ENCODE measurements at places on chromosomes 1 and 21. TPM values are rescaled to one million over a fixed set of nuclear protein-coding genes. Genes with fewer than 3 reads are reported as not detected.

DENND1B gene
- total RNA-seq, result 2.8 TPM

MCOLN2 gene
- 2.8 TPM for total RNA-seq

PTTG1IP gene
- 98.6 TPM for total RNA-seq

AGMAT gene
- 5.4 TPM for total RNA-seq

UBE2U gene
- not detected for total RNA-seq

BGLAP gene
- 0.46 TPM for total RNA-seq

RNPC3 gene
- 5.6 TPM for total RNA-seq

FCRL6 gene
- not detected for total RNA-seq

TFF3 gene
- not detected for total RNA-seq

FNDC5 gene
- total RNA-seq, result 0.44 TPM

TCHHL1 gene
- not detected for total RNA-seq

RIMKLA gene
- 0.84 TPM for total RNA-seq

GBP6 gene
- not detected for total RNA-seq

NEK2 gene
- 45.6 TPM for total RNA-seq

All from A549 treated with CORT108297 at 1 μM for 4 hours (cell line).